Endothelial cell (in vitro differentiated cells): ENCODE measurements at places on chromosomes 2 and 18. TPM values are rescaled to one million over a fixed set of nuclear protein-coding genes. Genes with fewer than 3 reads are reported as not detected.
A peak's percentile ranks its signal among the peaks of the same experiment; 100 is the strongest.

- H3K36me3 ChIP-seq: peaks cover 6% of the 10 kb centered on the region
- H3K27me3 ChIP-seq: no peaks in the 10 kb centered on the region
- H3K4me1 ChIP-seq: peaks cover 2% of the 10 kb centered on the region
- H3K27ac ChIP-seq: no peak overlapping the region
- H3K4me3 ChIP-seq: no peak overlapping the region
- no peak for DNase-seq
Observed at GRCh38 chr18:77039196-77040130, 93.1 kb downstream of the MBP start.

- no peak for DNase-seq
- H3K4me1 ChIP-seq: no peaks in the 10 kb centered on the region
- H3K27me3 ChIP-seq: peaks cover 2% of the 10 kb centered on the region
- no peak overlapping the region for H3K27ac ChIP-seq
Observed at GRCh38 chr2:139296672-139297209, 516.6 kb upstream of the NXPH2 start.

DNA sequence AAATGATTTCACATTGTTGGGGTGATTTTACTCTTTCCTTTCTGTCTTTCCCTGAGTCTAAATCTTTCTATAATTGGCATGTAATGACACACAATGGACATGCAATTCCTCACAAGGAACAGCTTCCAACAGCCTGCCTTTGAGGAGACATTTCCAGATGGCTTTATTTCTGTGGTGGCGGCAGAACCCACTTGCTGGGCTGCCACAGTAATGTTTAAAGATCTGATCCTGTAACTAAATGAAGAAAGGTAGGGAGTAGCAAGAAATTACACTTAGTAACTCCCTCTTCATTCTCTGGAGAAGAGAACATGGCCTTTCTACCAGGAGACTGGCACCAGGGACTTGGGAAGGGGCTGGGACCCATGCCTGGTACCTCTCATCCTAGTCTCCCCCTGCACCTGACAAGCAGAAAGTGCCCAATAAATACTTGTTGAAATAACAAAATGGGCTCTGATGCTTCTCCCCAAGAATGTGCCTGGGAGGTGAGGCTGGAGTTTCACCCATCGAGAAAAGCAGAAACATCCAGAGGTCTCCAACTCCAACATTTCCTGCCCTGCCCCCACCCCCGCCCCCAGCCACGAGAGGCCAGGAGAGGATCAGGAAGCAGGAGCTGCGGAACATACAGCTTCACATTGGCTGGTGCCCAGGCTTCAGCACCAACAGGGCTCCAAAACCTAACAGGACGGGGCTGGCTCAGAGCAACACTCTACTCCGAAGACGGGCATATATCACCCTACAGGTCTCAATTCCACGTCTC is 92.1 kb downstream of the PXDN start:
- H3K27ac ChIP-seq: no peak overlapping the region
- peaks cover 22% of the 10 kb centered on the region for H3K4me1 ChIP-seq
- H3K36me3 ChIP-seq: peaks cover 55% of the 10 kb centered on the region
- peak; percentile 23 for DNase-seq
- peak overlapping the region; percentile 49 for H3K4me3 ChIP-seq

DNA sequence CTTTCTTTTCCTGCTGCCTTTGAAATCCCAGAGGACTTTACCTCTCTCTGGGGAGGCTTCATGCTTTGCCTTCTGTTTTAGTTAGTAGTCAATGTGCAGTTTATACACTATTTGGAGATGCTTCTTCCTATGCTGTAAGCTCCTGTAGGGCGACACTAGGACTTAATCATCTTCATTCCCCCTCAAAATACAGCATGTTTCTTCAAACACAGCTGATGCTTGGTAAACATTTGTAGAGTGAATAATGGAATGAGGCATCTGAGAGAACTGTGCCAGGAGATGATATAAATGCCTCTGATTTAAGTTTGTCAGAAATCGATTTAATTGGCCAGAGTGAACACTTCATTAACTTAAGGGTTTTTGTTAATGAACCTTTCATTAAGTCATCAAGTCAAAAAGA is 43.4 kb downstream of the LHCGR start:
- H3K27ac ChIP-seq: no peak overlapping the region
- H3K4me3 ChIP-seq: no peak overlapping the region
- DNase-seq: no peak
- no peaks in the 10 kb centered on the region for H3K36me3 ChIP-seq
- H3K4me1 ChIP-seq: peaks cover 18% of the 10 kb centered on the region

POTEJ gene
- total RNA-seq: not detected
